Lower lobe of right lung (tissue), 2 donors: ENCODE measurements at places on chromosomes 1 and 21. TPM values are rescaled to one million over a fixed set of nuclear protein-coding genes. Genes with fewer than 3 reads are reported as not detected.

- no peak overlapping the region for H3K4me3 ChIP-seq
- no peak for DNase-seq
- peaks cover 28% of the 10 kb centered on the region for H3K4me1 ChIP-seq
- no peaks in the 10 kb centered on the region for H3K27me3 ChIP-seq
- no peak overlapping the region for H3K27ac ChIP-seq
- H3K36me3 ChIP-seq: no peaks in the 10 kb centered on the region
These were observed 6.3 kb upstream of the ARID1A start for GRCh38 chr1:26689504-26689903.

DNA sequence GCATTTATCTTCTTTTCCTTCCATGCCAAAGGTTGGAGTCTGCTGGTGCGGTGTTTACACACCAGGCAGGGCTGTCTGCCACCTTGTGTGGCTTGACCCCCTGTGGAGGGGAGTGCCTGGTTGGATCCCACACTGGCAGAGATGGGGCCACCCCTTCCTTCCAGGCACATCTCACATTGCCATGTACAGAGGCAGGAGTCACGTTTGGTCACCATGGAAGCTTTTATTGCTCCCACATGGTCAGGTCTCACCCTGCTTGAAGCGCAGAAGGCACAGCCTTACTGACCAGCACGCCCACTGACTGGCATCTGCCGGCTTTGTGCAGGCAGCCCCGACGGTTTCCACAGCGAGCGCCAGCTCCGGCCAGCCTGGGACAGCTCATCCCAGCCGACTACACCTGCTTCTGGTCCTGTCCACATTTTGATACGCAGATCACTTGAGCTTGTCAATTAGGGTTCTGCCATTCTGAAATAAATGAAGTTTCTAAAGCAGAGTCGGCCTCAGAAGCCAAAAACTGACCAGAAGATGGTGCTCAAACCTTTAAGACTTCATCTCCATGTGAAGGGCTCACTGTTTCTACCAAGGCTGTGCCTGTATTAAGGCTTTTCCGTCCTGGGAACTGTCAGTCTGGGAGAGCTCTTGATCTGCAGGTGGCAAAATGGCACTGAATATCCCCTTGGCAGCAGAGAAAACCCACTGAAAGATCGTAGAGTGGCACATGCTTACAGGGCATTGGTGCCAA lies 35.6 kb upstream of the EPHA8 start:
- H3K27ac ChIP-seq: no peak overlapping the region
- H3K27me3 ChIP-seq: no peaks in the 10 kb centered on the region
- H3K4me3 ChIP-seq: no peak overlapping the region
- H3K4me1 ChIP-seq: peaks cover 10% of the 10 kb centered on the region
- peaks cover 66% of the 10 kb centered on the region for H3K36me3 ChIP-seq
- DNase-seq: no peak

- no peak overlapping the region for H3K4me3 ChIP-seq
- H3K36me3 ChIP-seq: no peaks in the 10 kb centered on the region
- H3K27ac ChIP-seq: no peak overlapping the region
- no peak for DNase-seq
These were observed 52.8 kb upstream of the ZBTB40 start for GRCh38 chr1:22398656-22399420.

DNA sequence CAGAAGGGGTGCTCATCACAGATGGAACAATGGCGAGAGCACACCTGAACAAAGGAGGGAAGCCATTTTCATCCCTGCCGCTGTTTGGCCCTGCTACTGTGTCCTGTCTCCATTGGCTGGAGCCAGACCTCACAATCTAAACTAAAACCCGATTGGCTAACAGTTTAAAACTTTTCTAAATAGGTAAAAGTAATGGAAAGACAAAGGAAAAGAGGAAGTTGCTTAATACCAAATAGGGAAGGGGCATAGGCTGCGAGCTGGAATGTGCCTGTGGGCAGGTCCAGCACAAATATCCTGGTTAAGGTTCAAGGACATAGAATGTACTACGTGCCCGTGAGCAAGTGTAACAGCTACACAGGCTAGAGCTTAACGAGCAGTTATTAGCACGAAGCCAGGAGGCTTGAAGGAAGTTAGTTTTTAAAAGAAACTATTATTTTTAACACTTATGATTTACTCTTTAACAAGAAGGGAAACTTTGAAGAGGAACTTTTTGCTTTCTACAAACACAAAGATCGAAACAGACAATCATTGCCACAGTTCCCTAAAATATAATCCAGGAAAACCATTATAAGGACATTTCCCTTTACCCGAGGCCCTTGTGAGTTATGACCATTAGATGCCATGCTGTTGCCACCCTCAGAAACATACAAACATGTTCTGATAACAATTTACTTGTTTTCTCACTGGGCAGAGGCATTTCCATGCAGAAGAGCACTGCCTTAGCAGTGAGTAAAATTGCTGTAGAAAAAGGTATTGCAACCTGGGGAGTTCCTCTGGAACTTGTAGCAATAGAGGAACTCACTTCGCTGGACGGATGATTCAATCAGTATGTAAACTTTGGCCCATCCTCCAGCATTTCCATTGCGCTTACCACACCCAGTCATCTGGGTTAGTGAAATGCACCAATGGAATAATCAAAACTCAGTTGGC lies 4.8 kb upstream of the PTTG1IP start:
- H3K4me3 ChIP-seq: no peak overlapping the region
- DNase-seq: no peak
- H3K36me3 ChIP-seq: no peaks in the 10 kb centered on the region
- peaks cover 73% of the 10 kb centered on the region for H3K4me1 ChIP-seq
- no peaks in the 10 kb centered on the region for H3K27me3 ChIP-seq

- H3K36me3 ChIP-seq: no peaks in the 10 kb centered on the region
- H3K4me1 ChIP-seq: peaks cover 13% of the 10 kb centered on the region
- no peak overlapping the region for H3K27ac ChIP-seq
These were observed 391.5 kb upstream of the ADGRL2 start for GRCh38 chr1:81409262-81409661.

The GJA8 gene
- total RNA-seq: not detected

The EFNA1 gene
- 144 TPM for total RNA-seq
